ENCODE measurements at places on chromosomes 2 and 18.

GRCh38 chr2:66830881-66831280 lies 396.0 kb downstream of the MEIS1 start:
- DNase-seq: no peak

DNA sequence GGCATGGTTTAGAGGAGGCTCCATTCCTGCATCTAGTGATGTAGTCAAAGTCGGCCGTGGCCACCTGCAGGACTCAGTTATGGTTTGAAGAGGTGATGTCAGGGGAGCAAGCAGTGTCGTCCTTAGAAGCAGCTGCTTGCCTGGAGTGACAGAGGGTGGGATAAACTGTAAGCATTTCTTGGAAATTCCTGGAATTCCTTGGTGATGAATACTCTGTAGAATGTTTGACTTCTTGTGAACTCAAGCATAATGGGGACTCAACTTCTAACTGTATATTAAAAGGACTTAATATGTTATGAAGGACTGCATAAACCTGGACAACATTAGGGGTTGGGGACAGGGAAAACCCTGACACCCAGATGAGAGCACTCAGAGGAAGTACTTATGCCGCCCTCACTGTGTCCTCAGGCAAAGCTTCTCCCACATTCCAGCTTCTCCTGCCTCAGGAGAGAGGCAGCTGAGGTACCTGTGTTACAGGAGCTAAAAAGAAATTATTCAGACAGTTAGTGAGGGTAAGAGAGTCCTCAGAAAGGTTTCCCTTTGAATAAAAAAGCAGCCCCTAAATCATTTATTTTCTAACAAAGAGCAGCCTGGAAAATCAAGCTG lies 459.9 kb upstream of the CELF4 start:
- no peak for DNase-seq

DNA sequence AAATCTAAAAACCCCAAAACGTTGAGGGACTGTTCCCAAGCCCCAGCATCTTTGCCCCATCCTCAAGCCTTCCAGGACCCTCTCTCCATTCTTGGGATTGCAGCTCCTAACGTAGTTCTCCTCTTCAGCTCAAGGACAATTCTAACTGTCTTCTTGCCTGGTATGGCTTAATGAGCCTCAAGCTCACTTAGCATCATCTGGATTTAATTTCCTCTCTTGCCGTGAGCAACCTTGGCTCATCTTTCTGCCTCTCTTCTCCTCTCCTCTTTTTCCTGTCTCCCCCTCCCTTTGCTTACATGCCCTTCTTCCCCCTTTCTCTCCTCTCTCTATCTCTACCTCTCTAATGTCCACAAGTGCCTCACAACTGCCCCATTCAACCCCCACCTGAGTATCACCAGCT lies 44.2 kb downstream of the TACR1 start:
- DNase-seq: no peak

GRCh38 chr18:26617151-26617554 lies 68.8 kb upstream of the KCTD1 start:
- DNase-seq: no peak

Data from midbrain (tissue), 1 donor.